ENCODE measurements at places on chromosomes 4 and X.

- DNase-seq: no peak
These were observed 63.3 kb downstream of the AFAP1 start for GRCh38 chr4:7876201-7876875.

- DNase-seq: no peak
These were observed 416.6 kb downstream of the FGF13 start for GRCh38 chrX:138294951-138295350.

GRCh38 chrX:56800801-56801200 lies 71.8 kb downstream of the NBDY start:
- no peak for DNase-seq

DNA sequence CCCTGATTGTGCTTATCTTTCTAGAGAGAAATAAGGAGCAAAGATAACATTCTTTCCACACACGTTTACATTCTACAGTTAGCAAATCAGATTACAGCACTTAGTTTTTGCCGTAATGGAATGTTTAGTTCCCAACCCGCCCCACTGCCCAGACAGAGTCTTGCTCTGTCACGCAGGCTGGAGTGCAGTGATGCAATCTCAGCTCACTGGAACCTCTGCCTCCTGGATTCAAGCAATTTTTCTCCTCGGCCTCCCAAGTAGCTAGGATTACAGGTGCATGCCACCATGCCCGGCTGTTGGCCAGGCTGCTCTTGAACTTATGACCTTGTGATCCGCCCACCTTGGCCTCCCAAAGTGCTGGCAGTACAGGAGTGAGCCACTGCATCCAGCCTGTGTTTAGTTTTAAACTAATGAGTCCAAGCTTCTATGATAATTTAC lies 8.4 kb upstream of the PRPS1 start:
- DNase-seq: no peak

DNA sequence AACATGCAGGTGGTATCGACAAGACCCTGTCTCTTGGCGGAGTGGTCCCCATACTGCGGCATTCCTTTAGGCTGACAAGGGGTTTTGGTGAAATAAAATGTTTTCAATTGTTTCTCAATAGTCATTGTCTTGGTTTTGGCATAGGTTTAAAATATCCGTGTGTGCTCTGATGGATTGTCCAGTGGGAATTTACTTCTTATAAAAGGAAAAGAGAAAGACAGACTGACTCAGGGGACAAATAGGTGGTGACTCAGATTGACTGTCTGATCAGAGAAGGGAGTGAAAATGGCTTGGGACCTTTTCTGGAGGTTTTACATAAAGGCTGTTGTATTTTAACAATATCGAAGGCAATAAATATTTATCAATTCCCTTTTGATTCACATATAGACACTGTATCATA lies 129.8 kb downstream of the SORBS2 start:
- no peak for DNase-seq

DNA sequence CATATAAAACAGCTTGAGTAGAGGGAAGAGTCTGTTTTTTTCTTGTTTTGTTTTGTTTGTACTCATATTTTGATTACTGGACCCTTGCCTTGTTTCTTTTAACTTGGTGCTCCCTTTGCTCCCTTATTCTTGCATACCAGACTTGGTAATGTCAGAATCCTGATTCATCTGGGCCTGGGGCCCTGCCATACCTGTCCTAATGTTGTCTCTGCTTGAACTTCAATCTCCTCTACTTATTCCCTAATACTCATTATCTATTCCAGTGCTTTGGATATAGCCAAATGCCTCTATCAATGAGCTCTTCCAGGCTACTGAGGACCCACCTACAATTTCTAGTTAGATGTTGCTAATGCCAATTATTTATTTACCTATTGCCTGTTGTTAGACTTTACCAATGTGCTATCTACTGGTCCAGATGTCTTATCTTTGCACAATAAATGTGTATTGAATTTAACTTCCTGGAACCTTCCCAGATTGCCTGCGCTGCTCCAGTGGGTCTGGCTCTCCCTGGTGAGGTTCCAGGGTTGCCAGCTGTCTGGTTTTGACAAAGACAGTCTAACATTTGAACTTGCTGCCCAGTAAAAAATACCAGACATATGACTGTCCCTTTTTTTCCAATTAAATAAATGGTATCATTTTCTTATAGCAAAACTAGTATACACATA lies 64.4 kb upstream of the ACSL4 start:
- DNase-seq: no peak

GRCh38 chr4:57051095-57051494 lies 59.1 kb downstream of the IGFBP7 start:
- DNase-seq: no peak

DNA sequence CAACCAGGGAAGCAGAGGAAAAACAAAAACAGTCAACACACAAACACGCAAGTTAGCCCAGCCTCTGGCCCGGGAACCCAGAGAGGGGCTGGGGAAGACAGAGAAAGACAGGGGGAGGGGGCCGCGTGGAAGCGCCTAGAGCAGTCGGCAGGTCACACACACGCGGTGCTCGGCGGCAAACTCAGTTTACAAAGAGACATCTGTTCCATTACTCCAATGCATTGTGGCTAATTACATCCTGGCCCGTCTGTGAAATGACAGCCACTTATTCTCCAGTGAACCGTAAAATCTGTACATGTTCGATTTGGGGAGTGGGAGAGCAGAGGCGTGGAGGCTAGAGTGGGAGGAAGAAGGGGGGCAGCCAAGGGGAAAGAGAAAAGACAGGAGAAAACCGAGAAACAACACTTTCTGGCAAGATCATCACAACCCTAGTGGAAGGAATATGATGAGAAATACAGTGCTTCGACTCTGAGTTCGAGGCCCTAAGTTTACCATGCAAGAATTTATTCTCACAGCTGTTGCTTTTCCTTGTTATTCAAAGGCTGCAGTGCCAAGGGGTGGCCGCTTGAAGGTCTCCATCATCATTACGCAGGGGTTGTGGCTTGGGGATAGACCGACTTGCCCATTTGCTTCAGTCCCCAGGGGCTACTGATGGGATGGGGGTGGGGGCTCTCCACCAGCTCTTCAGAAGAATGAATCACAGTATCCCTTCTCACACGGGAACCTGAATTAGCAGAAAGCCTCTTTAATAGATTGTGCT lies 167.7 kb downstream of the MGST2 start:
- no peak for DNase-seq

DNA sequence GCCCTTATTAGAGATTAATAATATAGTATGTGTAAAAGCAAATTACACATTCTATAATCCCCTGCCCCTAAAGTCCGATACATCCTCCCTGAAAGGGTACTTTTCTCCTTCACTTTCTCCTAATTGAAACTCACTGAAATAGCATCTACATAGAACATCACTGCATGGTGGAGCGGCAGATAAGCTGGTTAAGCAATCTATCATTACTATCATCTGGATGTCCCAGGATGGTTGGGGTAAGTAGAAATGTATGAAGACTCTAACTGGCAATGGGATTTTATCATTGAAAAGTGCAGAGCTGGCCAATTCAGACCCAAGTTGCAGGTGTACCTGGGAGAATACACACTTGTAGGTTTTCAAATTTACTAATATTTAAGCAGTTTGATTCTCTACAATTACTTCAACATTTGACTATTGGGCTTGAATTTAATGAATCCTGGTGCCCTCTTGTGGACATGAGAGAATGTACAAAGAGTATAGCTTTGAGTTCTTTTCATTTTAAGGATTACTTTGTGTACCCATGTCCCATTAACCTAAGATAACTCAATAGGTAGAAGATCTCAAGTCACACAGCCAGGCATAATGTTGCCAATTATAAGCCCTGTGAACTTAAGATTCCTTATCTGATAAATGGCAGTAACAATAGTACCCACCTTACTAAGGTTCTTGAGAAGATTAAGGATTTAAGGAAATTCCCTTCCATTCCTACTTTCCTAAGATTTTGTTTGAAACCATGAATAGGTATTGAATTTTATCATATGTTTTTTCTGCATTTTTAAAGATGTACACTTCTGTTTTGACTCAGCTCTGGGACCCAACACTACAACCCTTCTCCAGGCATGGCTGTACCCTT lies 69.8 kb downstream of the SHROOM3 start:
- no peak for DNase-seq

DNA sequence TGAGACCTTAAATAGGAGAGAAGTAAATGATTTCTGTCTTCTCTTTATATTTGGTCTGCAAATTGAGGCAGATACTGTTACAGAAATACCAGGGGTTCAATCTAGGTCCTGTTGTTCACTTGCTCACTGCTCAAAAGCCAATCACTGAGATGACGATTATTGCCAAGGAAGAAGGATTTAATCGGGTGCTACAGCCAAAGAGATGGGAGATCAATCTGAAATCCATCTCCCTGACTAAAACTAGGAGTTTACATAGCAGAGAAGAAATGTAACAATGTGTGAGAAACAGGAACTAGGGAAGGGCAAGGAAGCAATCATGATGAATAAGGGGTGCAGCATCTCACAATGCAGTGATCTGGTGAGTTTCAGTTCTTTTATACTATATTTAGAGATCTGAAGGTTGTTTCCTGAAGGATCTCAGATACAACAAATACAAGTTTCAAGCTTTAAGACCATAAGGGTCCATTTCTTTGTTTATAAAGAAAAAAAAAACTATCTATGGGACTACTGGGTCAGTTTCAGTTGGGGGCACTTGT lies 117.9 kb upstream of the FAM9B start:
- DNase-seq: no peak

GRCh38 chr4:88063634-88064296 lies 56.3 kb downstream of the PKD2 start:
- DNase-seq: no peak

DNA sequence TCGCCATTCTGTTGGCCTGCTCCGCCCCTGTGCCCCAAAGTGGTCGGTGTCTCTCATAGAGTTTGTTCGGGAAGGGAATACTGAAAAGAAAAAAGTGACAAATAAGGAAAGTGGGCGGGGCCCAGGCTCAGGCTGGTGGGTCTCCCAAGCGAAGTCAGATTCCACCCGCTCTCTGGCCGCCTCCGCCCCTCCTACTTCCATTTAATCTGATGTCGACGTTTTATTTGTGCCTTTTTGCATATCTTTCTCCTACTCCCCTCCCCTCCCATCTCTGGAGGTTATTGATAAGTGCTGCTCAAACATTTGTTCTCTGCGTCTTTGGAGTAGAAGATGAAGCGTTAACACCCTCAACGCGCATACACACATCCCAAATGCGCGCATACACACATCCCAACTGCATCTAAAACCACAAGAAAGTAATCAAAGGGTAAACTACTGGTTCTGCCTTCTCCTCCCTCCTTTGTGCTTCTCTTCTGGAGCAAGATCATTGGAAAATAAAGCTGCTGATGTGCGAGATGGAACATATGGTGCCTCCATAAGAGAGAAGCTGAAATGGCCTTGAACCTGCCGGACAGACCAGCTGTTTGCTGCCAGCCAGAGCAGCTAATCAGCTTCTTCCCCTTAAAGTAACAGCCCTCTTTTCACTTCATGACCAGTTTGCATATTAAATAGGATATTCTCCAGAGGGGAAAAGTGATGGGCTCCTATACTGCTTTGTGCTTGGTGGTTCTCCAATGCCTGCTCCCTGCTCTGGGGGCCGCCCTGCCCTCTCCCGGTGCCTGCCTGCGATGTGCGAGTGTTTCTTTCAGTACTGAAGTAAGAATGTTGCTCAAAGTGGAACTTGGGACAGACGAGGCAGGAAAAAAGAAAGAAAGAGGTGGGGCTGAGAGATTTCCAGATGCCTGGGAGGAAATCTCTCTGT lies 3.1 kb downstream of the MAMLD1 start:
- DNase-seq: peak; percentile 80

- DNase-seq: no peak
These were observed 121.8 kb downstream of the SPCS3 start for GRCh38 chr4:176441594-176441993.

- no peak for DNase-seq
These were observed 57.8 kb downstream of the AFM start for GRCh38 chr4:73539386-73539785.

DNA sequence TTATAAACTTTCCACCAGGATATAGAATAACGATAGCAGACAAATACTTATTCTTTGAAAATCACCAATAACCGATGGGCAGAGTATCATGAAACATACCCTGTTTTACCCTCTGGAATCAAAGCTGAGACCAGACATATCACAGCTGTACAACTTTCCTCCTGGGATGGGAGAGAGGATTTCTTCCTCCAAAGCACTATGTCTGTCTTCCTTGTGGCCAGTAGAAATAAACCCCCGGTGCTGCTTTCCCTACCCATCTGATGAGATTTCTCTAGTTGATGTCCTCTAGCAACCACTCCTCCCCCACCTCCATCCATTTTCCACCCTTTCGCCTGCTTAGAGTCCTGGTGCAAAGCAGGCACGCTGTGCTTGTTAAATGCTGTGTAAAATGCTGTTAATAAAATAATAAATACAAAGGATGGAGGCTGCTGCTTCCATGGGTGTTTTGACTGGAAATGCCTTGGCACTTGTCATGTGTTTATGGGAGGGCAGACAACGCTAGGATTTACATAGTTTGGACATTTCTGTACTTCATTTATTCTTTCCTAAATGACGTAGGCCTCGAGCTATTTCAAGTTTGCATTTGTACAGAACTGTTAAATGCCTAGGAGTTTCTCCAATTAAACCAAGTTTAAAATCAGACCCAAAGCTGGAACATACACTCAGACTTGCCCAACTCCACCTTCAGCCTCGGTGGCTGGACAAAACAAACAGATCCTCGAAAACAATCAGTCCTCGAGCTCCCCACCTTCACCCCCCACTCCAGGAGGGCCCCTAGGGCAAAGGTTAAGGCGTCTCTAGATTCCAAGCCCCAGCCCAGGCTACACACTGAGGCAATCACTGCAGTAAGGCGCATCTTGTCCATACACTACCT lies 10.1 kb downstream of the BCOR start:
- no peak for DNase-seq

- no peak for DNase-seq
These were observed 233.6 kb downstream of the PDHA2 start for GRCh38 chr4:96073461-96073860.

- no peak for DNase-seq
These were observed 11.0 kb upstream of the EIF4E start for GRCh38 chr4:98939892-98940298.

DNA sequence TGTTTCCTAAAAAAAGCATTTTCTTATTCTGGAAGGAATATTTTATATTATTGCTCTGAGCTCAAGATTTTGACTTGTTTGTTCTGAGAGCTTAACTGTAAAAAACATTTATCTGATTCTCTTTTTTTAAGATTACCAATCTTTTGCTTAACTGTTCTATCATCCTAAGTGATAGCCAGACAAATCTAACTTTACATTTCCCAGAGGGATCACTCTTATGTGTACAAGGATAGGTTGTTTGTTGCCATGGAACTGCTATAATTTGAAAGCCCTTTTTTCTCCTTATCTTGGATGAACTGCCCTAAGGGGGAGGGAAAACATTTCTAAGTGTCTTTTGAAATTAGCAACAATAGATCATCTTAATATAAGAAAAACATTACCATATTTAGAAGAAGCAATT lies 494.7 kb downstream of the TRAM1L1 start:
- DNase-seq: no peak

GRCh38 chr4:127832585-127832984 lies 48.1 kb upstream of the PLK4 start:
- no peak for DNase-seq

GRCh38 chr4:107317611-107318010 lies 281.5 kb upstream of the DKK2 start:
- DNase-seq: no peak

- DNase-seq: no peak
These were observed 253.2 kb upstream of the RASGEF1B start for GRCh38 chr4:81724925-81725329.

Measured in sciatic nerve (tissue), 2 donors.